ENCODE measurements at places on chromosomes 5 and 9. TPM values are rescaled to one million over a fixed set of nuclear protein-coding genes. Genes with fewer than 3 reads are reported as not detected.
A peak's percentile ranks its signal among the peaks of the same experiment; 100 is the strongest.

RNF180 gene
- 10.9 TPM for total RNA-seq

AKNA gene
- total RNA-seq: 24.6 TPM

SLC28A3 gene
- total RNA-seq: 0.55 TPM

QRFP gene
- total RNA-seq: not detected

SEMA5A gene
- 4.3 TPM for total RNA-seq

TMEM232 gene
- total RNA-seq: 7.1 TPM

FGF10 gene
- total RNA-seq: 2.7 TPM

FOCAD gene
- total RNA-seq: 65.6 TPM

OR1J2 gene
- not detected for total RNA-seq

LRRC70 gene
- total RNA-seq: 0.77 TPM

LAMC3 gene
- total RNA-seq: 0.12 TPM

CCDC152 gene
- 0.17 TPM for total RNA-seq

CD274 gene
- 0.55 TPM for total RNA-seq

OR4F3 gene
- not detected for total RNA-seq

LIX1 gene
- 0.31 TPM for total RNA-seq

ANKS6 gene
- total RNA-seq: 39.7 TPM

SHISAL2B gene
- 0.51 TPM for total RNA-seq

PCDHA10 gene
- total RNA-seq: 18.3 TPM

- DNase-seq: no peak
- H3K4me3 ChIP-seq: no peak overlapping the region
- no peak overlapping the region for H3K27ac ChIP-seq
- no peaks in the 10 kb centered on the region for H3K27me3 ChIP-seq
- H3K4me1 ChIP-seq: no peaks in the 10 kb centered on the region
These were observed 33.2 kb upstream of the CYFIP2 start for GRCh38 chr5:157232706-157233105.

DNA sequence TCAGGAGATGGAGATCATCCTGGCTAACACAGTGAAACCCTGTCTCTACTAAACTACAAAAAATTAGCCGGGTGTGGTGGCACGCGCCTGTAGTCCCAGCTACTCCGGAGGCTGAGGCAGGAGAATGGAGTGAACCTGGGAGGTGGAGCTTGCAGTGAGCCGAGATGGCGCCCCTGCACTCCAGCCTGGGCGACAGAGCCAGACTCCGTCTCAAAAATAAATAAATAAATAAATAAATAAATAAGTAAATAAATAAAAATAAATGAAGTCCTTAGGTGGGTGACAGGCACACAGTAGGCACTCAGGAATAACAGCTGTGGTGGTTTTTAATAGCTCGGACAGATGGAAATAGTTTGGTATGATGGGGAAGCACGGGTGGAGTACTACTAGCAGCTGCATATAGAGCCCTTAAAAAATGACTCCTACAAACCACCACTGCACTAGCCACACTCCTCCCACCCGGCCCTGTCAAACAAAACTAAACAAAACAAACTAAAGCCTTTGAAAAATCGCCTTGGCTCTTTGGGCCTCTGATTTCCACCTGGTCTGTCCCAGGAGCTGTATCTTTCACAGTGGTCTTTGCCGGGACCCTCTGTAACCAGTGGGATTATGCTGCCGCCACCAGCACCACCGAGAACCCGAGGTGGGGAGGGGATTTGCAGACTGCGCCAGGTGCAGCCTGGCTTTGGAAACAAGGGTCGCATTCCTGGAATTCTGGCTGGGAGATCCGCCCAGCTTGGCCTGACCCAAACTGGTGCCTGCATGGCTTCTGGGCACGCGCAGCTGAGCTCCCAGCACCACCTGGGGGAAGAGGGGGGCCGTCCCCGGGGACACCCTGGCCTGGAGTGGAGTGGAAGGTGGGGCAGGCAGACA is 5.1 kb upstream of the WDR5 start:
- peaks cover 19% of the 10 kb centered on the region for H3K4me1 ChIP-seq
- peak overlapping the region; percentile 92 for H3K27ac ChIP-seq
- H3K27me3 ChIP-seq: no peaks in the 10 kb centered on the region
- peak overlapping the region; percentile 16 for H3K4me3 ChIP-seq

DNA sequence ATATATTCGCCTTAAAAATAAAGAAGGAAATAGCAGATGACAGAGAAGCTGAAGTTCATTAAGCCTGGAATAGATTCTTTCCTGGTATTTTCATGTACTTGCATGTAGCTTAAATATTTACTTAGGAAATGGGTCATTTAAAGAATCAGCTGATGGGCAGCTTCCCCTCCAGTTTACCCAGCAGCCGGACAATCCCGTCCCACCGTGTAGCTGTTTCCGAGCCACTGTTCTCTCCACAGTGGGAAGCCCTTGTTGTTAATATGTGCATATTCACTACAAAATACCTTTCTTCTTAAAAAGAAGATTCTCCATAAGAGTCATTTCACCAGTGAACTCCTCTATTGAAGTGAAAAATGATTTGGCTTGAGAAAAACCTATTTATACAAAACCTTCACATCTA is 187.0 kb downstream of the FANCC start:
- H3K4me1 ChIP-seq: peaks cover 21% of the 10 kb centered on the region
- H3K27ac ChIP-seq: no peak overlapping the region
- no peaks in the 10 kb centered on the region for H3K27me3 ChIP-seq

DNA sequence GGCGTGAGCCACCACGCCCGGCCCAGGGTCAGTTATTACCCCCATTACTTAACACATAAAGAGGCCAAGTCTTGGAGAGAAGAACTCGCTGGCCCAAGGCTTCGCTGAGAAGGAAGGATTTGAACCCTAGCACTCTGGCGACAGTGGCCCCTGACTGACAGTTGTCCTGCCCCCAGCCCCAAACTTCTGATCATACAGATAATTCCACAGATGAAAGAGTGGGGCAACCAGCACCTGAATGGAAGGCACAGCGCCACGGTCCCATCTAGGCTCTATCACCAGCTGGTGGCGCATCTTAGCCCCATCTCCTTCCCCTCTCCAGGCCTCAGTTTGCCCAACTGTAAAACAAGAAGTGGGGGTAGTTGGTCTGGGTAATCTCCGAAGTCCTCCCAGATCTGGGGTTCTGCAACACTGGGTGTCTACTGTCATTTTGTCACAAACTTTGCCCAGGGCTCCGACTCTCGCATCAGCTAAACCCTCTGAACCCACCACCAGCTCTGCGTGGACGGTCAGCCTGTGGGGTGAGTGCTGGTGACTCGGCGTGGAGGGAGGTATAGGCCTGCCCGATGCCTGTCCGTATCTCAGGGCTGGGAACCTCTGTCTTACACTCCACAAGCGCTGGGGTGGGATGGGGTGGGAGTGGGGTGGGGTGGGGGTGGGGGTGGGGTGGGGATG is 209.3 kb downstream of the C9orf50 start:
- H3K4me3 ChIP-seq: no peak overlapping the region
- no peak overlapping the region for H3K27ac ChIP-seq
- H3K27me3 ChIP-seq: peaks cover 3% of the 10 kb centered on the region
- DNase-seq: no peak

DNA sequence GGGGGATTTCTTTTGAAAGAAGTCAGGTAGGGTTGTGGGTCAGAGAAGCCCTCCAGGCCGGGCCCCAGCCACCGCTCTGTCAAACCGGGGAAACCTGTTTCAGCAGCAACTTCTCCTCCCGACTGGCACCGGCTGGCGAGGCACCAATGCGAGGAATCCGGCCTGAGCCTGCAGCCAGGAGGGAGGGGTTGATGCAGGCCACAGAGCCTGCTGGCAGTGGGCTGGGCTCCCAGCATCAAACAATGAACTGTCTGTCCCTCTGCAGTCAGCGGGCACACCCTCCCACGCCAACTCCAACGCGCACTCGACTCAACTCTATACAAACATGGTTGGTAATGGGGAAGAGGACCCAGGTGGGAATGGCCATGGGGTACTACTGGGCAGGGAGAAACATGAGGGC is 12.1 kb downstream of the PCDH1 start:
- no peaks in the 10 kb centered on the region for H3K36me3 ChIP-seq
- H3K4me3 ChIP-seq: no peak overlapping the region
- peaks cover 13% of the 10 kb centered on the region for H3K4me1 ChIP-seq
- H3K27ac ChIP-seq: no peak overlapping the region

GRCh38 chr5:68225188-68225910 is 9.8 kb downstream of the PIK3R1 start:
- peaks cover 25% of the 10 kb centered on the region for H3K36me3 ChIP-seq
- no peak overlapping the region for H3K4me3 ChIP-seq
- H3K4me1 ChIP-seq: peaks cover 57% of the 10 kb centered on the region
- DNase-seq: no peak
- no peaks in the 10 kb centered on the region for H3K27me3 ChIP-seq

GRCh38 chr9:96203867-96204501 is 98.0 kb downstream of the HSD17B3 start:
- H3K4me3 ChIP-seq: no peak overlapping the region
- H3K4me1 ChIP-seq: peaks cover 7% of the 10 kb centered on the region
- DNase-seq: no peak
- no peaks in the 10 kb centered on the region for H3K36me3 ChIP-seq
- H3K27ac ChIP-seq: no peak overlapping the region

- no peak overlapping the region for H3K27ac ChIP-seq
- no peak for DNase-seq
- H3K36me3 ChIP-seq: peaks cover 6% of the 10 kb centered on the region
- H3K4me1 ChIP-seq: peaks cover 17% of the 10 kb centered on the region
- H3K4me3 ChIP-seq: no peak overlapping the region
These were observed 209.1 kb downstream of the MAPKAP1 start for GRCh38 chr9:125497906-125498305.

DNA sequence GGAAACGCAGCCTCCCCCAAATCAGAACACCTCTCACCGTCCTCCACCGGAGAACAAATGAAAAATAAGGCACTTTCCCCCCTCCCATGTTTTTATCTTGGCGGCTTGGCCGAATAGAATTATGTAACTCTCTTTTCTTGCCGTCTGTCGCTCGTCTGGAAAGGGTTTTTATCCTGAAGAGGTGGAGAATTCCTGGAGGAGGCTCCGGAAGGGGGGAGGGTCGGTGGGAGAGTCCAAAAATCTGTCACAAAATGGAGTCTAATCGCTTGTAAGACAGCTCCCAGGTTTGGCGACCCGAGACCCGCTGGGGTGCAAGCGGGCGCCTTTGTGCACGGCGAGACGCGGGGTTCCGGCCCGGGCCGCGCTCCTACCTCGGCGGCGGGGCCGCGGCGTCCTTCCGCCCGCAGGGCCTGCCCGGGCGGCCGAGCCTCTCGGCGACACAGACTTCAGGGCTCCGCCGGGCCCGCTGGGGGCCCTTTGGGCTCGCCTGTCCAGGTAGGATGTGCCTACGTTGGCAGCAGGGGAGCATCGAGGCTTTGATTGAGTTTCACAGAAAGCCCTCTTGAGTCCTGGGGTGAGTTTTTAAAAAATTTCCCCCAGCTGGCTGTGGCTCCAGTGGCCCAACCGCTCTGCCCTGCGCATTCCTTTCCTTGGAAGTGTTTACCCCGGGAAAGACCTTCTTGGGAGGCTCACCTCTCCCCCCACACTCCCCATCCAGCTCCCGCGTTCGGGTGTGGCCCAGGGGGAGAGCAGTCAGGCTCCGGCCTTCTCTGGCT is 5.0 kb downstream of the LMX1B start:
- H3K27ac ChIP-seq: no peak overlapping the region
- H3K27me3 ChIP-seq: peaks cover 90% of the 10 kb centered on the region
- DNase-seq: no peak
- H3K4me3 ChIP-seq: no peak overlapping the region

DNA sequence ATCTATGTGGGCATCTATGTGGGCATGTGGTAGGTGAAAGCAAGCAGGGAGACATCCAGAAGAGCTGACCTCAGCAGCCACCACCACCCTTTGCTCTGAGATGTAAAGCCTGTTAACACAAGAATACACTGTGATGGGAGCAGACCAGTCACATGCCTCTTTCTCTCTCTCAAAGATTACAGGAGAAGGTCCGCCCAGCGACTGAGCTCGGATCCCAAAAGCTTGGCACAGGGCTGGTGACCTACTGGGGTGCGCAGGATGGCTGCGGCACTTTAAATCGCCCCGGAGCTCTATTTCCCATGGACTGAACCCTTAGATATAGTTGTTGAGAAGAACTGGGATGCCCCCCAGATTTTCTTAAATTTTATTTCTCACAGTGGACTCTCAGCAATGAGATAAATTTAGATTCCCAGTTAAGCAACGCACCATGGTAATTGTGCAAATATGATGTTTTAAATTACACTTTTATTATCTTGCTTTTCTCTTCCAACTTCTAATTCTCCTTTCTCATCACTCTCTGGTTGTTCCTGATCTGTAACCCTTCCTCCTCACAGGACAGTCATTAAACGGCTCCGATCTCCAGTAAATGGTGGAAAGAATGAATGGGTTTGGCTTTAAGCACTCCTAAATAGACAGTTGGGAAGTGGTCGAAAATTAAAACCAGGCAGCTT is 37.7 kb upstream of the ICE1 start:
- no peak for DNase-seq
- H3K27ac ChIP-seq: no peak overlapping the region
- no peaks in the 10 kb centered on the region for H3K36me3 ChIP-seq
- peaks cover 5% of the 10 kb centered on the region for H3K27me3 ChIP-seq

GRCh38 chr9:22169727-22170503 is 160.8 kb upstream of the CDKN2B start:
- DNase-seq: no peak
- H3K4me1 ChIP-seq: peaks cover 12% of the 10 kb centered on the region
- no peaks in the 10 kb centered on the region for H3K36me3 ChIP-seq

DNA sequence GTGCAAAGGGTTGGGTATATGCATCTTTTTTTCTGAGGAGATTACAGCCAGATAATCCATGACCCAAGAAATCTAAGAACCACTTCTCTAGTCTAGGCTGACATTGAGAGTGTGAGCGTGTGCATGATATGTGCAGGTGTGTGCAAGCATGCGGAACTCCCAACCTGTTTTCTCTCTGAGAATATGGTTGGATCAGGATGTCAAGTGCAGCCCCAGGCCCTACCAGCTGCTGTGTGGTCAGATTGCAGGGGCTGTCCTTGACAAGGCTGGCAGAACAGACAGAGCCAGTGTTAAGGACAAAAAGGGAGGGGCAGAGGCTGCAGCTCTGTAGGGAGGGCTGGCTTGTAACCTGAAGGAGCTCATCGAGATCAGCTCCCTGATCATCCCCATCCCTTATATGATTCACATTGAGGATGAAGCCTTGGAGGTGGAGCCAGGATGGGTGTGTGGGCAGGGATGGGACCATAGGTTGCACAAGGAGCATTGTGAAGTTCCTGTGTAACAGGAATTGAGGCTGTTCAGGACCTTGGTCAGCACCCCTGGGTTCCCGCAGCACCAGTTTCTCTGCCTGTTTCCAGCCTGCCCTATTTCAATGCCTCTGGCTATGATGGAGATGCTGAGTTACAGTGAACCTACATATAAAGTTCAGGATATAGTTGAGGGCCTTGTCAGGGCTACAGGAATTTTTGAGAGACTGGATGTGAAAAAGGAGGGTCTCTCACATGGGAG is 52.6 kb upstream of the ARAP3 start:
- peaks cover 11% of the 10 kb centered on the region for H3K27me3 ChIP-seq
- no peaks in the 10 kb centered on the region for H3K36me3 ChIP-seq
- DNase-seq: peak; percentile 67
- H3K4me1 ChIP-seq: peaks cover 4% of the 10 kb centered on the region
- H3K4me3 ChIP-seq: no peak overlapping the region

GRCh38 chr9:127505396-127506116 is 54.2 kb downstream of the LRSAM1 start:
- no peak overlapping the region for H3K4me3 ChIP-seq
- no peaks in the 10 kb centered on the region for H3K4me1 ChIP-seq
- H3K36me3 ChIP-seq: peaks cover 1% of the 10 kb centered on the region
- H3K27ac ChIP-seq: no peak overlapping the region
- peak; percentile 35 for DNase-seq

GRCh38 chr5:82341325-82341724 is 63.2 kb upstream of the RPS23 start:
- DNase-seq: no peak
- no peak overlapping the region for H3K27ac ChIP-seq
- no peaks in the 10 kb centered on the region for H3K36me3 ChIP-seq
- peaks cover 14% of the 10 kb centered on the region for H3K27me3 ChIP-seq
- no peak overlapping the region for H3K4me3 ChIP-seq
- H3K4me1 ChIP-seq: peaks cover 9% of the 10 kb centered on the region

GRCh38 chr9:84190411-84190810 is 150.1 kb downstream of the SLC28A3 start:
- no peak overlapping the region for H3K4me3 ChIP-seq
- H3K27ac ChIP-seq: no peak overlapping the region
- H3K27me3 ChIP-seq: peaks cover 8% of the 10 kb centered on the region
- no peaks in the 10 kb centered on the region for H3K36me3 ChIP-seq
- no peak for DNase-seq
